ENCODE measurements at places on chromosomes 3 and 15.
A peak's percentile ranks its signal among the peaks of the same experiment; 100 is the strongest.

GRCh38 chr3:40994611-40995010 lies 204.7 kb upstream of the CTNNB1 start:
- no peak for DNase-seq

DNA sequence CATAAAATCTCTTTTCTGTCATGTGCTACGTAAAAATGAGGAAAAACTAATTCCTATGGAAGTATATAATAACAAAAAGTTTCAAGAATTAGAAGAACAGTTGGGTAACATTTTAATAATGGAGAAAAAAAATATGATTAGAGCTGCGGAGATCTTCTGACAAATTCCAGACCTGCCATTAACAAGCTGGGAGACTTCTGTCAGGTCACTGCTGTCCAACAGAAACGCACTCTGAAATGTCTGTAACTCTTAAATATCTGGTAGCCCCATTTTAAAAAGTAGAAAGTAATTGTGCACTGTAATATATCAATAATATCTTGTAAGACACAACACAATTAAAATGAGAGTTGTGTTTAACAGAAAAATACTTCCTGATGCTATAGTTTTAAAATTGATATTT lies 15.7 kb downstream of the GOLIM4 start:
- DNase-seq = no peak

- peak; percentile 65 for DNase-seq
Observed at GRCh38 chr3:184380627-184381260, 890 bp downstream of the CHRD start.

DNA sequence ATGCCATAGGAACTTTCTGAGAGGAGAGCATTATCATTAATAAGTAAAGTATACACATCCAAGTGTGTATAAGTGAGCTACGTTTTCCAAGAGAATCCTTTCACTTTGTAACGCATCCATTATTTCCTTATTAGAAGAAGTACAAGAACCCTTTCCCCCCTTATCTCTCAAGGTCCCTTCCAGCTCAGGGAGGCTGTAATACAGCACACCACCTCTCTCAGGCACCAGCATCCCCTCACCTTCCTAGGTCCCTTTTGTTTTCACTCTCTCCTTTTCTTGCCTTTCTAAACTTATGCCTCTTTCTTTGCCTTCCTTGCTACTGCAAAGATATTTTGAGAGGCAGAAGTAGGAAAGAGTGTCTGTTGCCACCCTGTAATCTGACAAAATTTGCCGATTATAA lies 446.0 kb downstream of the GRM7 start:
- no peak for DNase-seq

GRCh38 chr3:29585368-29585767 lies 304.5 kb downstream of the RBMS3 start:
- DNase-seq = no peak

- no peak for DNase-seq
Observed at GRCh38 chr3:157318639-157319288, 117.9 kb upstream of the PTX3 start.

DNA sequence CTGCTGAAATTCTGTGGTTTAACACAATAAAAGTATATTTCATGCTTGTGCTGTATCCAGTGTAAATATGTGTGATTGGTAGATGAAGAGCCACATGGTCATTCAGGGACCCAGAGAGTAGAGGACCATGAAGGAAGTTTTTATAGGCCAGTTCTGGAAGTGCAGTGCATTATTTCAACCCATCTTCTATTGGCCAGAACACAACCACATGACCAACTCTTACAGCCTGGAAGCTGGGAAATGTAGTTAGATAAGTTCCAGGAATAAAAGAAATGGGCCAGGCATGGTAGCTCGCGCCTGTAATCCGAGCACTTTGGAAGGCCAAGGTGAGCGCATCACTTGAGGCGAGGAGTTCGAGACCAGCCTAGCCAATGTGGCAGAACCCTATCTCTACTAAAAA lies 21.4 kb upstream of the PRTG start:
- no peak for DNase-seq

- DNase-seq = no peak
Observed at GRCh38 chr3:183377307-183377959, 51.0 kb downstream of the MCF2L2 start.

DNA sequence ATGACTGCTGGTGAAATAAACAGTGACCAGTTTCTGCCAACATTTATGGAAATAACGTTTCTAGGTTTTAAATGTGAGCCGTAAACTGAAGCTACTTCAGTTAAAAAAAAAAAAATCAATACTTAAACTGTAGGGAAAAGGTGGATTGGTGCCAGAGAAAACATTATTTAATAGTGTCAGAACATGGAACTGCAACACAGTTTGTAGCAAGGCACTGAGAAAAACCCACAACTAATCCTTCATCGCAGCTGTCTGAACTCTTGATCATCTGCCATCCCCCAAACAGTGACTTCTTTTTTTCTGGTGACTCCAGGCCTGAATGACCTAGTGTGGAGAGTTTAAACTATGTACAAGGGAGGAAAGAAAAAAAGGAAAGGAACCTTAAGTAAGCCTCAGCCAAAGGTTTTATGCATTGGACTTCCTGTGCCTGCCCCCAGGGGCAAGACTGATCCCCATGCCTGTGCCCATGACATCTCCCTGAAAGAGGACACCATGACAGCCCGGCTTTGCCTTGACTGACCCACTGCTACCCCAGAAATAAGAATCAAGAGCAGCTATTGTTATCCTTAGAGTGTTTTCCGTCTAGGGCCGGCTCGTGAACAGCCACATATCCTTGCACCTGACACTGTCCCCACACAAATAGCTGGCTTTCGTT lies 33.1 kb downstream of the CRTAP start:
- DNase-seq = no peak

GRCh38 chr15:74917676-74918075 lies 11.0 kb upstream of the FAM219B start:
- no peak for DNase-seq

DNA sequence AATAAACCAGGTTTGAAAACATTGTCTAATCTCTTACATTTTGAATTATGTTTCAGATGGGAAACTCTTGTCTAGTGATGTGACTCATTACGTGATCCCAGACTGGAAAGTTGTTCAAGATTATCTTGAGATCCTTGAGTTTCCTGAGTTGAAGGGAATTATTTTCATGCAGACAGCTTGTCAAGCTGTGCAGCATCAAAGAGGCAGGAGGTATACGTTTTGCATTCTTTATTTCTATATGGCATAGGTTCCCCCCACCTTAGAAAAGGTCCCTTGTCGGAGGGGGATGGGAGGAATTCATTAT lies 1.5 kb downstream of the DIS3L start:
- peak; percentile 23 for DNase-seq

GRCh38 chr15:94100863-94101262 lies 130.5 kb upstream of the MCTP2 start:
- no peak for DNase-seq
